ENCODE measurements at places on chromosomes 5 and 9. TPM values are rescaled to one million over a fixed set of nuclear protein-coding genes. Genes with fewer than 3 reads are reported as not detected.

DNA sequence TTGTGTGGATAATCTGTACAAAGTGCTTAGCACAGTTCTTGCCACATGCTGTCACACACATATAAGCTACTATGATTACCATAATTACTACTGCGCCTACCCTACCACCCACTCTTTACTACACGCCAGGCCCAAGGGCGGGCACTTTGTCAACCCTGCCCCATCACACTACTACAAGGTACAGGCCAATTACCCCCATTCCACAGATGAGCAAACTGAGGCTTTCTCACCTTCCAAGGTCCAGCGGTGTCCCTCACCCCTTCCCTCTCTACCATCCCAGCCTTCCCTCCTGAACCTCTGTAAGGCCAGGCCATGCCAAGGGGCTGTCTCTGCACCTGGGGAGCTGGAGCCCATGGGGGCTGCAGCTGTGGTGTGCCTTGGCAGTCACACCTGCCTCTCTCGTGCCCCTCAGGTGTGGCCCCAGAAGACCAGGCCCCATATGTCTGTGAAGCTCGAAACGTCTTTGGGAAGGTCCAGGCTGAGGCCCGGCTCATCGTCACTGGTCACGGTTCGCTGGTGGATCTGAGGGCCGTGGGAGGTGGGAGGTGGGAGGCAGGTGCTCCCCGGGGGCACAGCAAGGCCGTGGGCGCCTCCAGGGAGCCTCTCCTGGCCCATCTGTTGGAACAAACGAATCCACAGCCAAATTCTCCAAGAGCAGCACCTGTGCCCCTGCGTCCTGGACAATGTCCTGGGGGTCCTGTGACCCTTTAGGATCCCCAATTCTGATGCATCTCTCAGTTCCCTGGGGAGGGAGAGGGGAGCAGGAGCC lies 54.6 kb downstream of the HMCN2 start:
- no peak for DNase-seq

Gene TDRD7
- 14.2 TPM for total RNA-seq

Gene MAMDC2
- total RNA-seq, result 0.60 TPM

- no peak for DNase-seq
Measured at GRCh38 chr9:124778575-124779367, 1.8 kb downstream of the OLFML2A start.

DNA sequence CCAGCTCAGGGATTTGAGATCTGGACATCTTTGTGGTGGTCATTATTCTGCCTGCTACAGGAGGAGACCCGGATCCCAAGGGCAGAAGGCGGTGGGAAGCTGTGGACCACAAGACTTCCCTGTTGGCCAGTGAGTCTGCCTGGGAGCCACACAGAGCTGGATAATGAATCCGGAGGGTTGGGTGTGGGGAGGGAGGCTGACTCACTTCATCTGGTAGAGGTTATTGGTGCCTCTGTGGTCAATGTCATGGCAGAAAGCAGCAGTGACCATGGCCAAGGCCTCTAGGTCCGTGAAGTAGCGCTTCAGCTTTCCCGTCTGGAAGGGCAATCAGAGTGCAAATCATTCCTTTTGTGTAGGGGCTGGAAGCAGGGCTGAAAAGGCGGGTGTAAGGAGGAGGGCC lies 58.5 kb downstream of the PDE6A start:
- no peak for DNase-seq

Gene BRD9
- total RNA-seq, result 69.2 TPM

Gene SCAI
- 21.2 TPM for total RNA-seq

GRCh38 chr9:109115931-109116526 lies 3.7 kb downstream of the TMEM245 start:
- DNase-seq, result no peak

DNA sequence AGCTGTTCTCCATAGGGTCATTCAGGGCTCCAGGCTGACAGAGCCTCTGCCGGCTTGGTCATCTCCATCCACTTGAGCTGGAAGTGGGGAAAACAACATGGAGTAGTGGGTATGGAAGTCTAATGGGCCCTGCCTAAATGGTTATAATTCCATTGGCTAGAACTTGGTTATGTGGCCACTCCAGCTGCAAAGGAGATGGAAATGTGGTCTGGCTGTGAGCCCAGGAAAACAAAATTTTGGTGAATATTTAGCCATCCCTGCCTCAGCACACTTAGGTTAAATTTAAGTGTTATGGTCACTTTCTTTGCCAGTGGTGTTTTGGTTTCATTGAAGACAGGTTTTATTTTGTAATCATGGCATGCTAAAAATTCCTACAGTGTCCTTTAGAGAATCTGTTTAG lies 112.3 kb downstream of the SMARCA2 start:
- no peak for DNase-seq

Gene IL3
- not detected for total RNA-seq

- DNase-seq, result no peak
Measured at GRCh38 chr9:89678396-89679015, 73.7 kb downstream of the GADD45G start.

Gene PDE8B
- total RNA-seq, result 4.0 TPM

DNA sequence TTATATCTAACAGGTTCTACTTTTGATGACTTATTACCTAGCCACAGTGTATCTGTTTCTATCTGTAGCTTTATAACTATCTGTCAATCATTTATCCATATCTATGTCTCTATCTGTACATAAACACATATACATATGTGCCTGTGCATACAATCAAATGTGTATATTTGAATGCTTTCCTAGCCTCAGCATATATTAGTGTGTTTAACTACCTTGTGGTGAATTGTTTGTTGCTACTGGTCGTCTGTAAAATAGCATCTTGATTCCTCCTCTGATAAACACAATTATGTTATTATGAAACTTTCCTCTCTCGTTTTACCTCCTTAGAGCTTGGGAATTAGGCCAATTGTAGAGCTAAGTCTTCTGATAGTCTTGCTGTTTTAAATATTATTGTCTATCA lies 44.4 kb downstream of the PARP8 start:
- no peak for DNase-seq

Gene ARID3C
- 12.0 TPM for total RNA-seq

DNA sequence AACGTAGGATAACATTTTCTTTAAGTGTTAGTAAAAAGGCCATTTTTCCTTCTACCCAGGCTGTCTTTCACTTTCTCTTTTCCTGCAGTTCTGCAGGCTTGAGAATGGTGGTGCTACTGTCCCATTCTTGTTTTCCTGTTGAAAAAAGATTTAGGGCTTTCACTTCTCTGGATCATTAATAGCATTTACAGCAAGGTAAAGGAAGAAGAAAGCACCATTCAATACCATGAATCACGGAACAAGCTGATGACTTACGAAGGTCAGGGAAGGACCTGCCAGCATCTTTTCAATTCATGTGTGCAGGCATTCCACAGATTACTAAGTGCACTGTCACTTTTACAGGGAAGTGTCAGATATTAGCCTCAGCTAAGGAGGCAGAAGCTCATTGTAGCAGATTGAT lies 292.8 kb downstream of the YTHDC2 start:
- DNase-seq, result no peak

DNA sequence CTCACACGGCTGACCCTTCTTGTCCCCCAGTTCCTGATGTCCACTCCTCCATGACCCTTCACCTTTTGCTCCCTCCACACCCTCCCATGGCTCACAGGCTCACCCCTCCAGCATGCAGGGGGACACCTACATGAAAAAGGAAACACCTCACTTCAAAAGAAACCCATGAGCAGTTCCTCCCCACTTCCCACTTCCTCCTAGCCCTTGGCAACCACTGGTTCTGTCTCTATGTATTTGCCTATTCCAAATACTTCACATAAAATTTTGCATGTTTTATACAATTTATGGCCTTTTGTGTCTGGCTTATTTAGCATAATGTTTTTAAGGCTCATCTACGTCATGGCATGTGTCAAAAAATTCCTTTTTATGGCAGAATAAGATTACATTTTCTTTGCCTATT lies 100.2 kb upstream of the S1PR3 start:
- DNase-seq, result no peak

Gene ANP32B
- 156 TPM for total RNA-seq

DNA sequence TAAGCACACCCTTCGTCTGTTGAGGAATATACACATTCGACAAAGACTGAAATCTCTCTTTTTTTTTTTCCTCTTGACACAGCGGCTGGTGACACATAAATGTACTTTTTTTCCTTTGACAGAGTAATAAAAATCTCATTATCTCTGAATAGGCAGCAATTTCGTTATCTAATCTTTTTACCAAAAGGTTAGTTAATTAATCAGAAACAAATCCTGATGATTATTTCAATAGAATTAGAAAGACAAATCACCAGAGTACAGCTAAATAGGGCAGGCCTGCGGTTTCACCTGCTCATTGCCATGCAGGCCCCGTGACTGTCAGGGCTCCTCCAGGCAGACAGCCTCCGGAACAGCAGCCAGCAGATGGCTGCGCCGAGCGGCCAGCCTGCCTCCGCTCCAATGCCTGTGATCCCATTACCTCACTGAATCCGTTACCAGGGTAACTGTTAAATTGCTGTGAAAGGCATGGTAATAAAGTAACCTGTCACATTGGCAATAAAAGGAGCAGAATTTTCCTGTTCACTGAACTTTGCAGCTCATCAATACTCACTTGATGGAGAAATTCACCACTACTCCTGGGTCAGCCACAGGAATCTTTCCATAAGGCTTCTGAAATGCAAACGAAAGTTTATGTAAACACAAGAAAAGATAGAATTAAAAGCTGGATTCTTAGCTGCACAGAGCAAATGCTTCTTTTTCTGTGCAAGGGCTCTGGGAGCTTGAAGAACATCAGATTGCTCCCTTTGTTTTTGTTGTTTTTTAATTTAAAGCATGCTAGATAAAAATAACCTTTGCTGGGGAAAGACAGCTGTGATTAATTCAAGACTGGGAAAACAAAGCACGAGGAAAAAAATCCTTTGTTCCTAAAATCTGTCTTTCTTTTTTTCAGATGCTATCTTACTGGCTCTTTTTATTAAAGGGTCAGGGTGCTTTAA lies 666.4 kb upstream of the ZNF608 start:
- DNase-seq, result peak; percentile 49

GRCh38 chr5:18745988-18746615 lies 1111.8 kb downstream of the TAF11L14 start:
- DNase-seq, result no peak

- DNase-seq, result no peak
Measured at GRCh38 chr9:98568234-98568908, 140.4 kb downstream of the GABBR2 start.

GRCh38 chr5:150413176-150413901 lies 629 bp upstream of the CD74 start:
- no peak for DNase-seq

GRCh38 chr9:82593501-82593900 lies 469.4 kb downstream of the RASEF start:
- DNase-seq, result no peak

GRCh38 chr9:28539434-28540070 lies 966.3 kb upstream of the C9orf72 start:
- no peak for DNase-seq

- no peak for DNase-seq
Measured at GRCh38 chr5:52520171-52520570, 267.5 kb upstream of the ITGA1 start.

DNA sequence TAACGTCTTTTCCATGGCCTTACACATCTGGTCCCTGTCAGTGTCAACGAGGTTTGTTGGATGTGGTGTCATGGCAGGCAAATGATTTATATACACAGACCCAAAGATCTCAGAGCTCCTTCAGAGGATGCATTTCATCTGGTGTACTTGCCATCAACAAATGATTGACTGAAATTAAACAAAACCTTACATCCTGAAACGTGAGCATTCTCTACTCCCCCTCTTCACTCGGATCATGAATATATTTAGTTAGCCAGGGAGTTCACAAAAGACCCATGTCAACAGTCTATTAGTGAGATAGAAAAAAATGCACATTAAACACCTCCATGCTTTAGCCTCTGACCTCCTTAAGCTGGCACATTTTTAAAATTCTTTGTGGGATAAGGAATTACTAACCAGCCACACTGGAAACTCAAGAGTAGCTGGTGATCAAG lies 215.6 kb downstream of the EFNA5 start:
- DNase-seq, result no peak

Gene LPAR1
- total RNA-seq, result 16.2 TPM

GRCh38 chr5:71817891-71818290 lies 98.8 kb downstream of the CARTPT start:
- no peak for DNase-seq

Gene C9
- total RNA-seq, result not detected

GRCh38 chr5:32443145-32443540 lies 1.4 kb downstream of the ZFR start:
- DNase-seq, result no peak

Gene SEMA6A
- 105 TPM for total RNA-seq

DNA sequence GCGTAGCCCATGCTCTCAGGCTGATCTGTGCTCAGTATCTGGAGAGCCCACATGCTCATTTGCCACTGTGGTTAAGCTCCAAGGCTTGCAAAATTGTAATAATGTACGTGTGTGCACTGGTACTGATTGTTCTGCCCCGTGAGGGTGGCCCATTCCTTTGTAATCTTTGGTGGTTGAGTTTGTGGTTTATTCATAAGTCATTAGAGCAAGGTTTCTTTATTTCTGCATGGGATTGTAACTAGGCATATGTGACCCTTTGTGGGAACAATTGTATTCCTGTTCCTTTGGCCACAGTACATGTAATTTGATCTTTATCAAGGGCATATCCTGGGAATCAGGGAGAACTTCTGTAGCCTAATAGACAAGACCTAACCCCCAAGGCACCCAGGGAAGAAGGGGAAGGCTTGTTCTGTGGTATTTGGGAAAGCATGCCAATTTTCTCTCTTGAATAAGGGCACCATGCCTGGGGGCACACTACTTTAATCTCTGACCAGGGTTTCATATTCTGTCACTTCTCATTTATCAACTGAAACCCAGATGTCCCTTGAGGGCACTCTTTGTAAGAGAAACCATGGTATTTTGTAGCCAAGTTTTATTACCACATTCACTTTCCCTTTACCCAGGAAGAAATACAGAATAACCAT lies 74.6 kb downstream of the NPR3 start:
- no peak for DNase-seq

Gene PCDHGA2
- total RNA-seq, result 0.72 TPM

DNA sequence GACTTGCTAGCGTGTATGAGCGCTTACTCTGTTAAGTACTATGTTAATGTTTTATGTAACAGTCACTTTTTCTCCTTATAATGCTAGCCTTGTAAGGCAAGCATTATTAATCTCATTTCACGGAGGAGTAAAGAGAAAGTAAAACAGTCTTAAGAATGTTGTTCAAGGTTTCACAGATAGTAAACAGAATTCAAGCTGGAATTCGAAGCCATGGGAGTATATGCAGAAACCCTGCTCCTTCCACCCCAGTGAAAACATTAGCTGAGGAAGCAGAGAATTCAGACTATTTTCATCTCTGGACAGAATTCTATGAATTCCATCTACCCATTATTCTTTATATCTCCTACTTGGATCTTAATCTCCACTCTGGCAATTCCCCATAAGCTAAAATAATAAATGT lies 1028.3 kb upstream of the WWC1 start:
- no peak for DNase-seq

Gene GMCL2
- total RNA-seq, result not detected
